HL-60 (cell line): ENCODE measurements at places on chromosomes 5 and 9.

DNA sequence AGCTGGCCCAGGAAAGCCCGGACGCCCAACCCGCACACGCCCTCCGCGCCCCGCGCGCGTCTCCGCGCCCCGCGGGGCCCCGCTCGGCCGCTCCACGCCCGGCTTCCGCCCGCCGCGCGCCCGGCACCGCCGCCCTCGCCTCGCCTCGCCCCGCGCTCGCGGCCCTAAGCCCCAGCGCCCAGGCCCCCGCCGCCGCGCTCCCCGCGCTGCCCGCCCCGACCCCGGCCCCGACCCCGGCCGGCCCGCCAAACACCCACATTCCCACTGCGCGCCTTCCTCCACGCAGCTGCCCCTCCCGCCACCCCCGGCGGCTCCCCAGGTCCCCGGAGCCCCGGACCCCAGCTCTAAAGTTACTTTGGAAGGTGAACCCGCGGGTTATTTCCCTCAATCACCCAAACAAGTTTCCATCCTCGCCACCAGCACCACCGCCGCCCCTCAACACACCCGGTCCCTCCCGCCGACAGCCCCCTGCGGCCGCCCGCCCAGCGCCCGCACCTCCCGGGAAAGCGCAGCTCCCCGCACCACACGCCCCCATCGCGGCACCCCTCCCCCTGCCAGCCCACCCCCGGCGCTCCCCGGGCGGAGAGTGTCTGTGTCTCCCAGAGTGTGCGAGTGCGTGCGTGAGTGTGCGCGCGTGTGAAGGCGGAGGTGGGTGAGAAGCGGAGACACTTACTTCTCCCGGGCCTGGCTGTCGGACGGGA lies 439 bp downstream of the SSBP2 start:
- no peak for DNase-seq

- no peak for DNase-seq
Observed at GRCh38 chr9:34446468-34446891, 11.9 kb downstream of the FAM219A start.

GRCh38 chr9:129131300-129132145 lies 20.3 kb downstream of the PTPA start:
- DNase-seq: peak; percentile 30

- DNase-seq: no peak
Observed at GRCh38 chr9:128114326-128115186, 13.0 kb downstream of the PTGES2 start.

GRCh38 chr9:129987047-129987446 lies 55.9 kb downstream of the FNBP1 start:
- DNase-seq: no peak

DNA sequence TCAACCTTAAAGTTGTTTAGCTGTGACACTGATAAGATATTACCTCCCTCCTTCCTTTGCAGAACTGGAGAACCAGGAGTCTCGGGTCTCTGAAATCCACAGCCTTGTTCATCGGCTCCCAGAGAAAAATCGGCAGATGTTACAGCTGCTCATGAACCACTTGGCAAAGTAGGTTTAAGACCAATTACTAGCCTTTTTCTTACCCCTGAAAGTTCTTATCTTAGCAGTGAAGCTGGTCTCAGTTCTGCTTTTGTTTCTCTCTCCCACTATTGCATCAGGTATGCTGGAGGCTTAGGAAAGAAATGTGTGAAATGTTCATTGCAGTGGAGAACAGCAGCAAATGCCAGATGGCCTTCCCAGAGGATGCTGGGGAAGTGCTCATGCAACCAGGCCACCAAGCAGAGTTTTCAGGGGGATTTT lies 287.4 kb downstream of the ARHGAP26 start:
- DNase-seq: peak; percentile 41

DNA sequence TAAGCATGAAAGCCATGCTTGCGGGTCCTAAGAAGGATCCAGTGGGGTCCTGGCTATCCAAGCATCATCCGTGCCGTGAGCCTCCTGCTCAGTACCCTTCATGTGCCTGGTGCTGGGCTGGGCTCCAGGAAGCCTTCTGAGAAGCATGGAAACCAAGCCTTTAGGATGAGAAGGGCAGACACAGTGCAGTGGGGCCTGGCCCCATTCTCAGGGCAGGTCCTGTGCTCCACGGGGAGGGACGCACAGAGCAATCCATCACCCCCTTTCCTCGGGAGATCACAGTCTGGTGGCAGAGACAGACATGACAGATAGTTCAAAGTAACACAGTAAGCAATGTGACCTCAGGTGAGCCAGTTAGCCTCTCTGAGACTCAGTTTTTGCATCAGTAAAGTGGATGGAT lies 76.9 kb downstream of the RGS3 start:
- no peak for DNase-seq

DNA sequence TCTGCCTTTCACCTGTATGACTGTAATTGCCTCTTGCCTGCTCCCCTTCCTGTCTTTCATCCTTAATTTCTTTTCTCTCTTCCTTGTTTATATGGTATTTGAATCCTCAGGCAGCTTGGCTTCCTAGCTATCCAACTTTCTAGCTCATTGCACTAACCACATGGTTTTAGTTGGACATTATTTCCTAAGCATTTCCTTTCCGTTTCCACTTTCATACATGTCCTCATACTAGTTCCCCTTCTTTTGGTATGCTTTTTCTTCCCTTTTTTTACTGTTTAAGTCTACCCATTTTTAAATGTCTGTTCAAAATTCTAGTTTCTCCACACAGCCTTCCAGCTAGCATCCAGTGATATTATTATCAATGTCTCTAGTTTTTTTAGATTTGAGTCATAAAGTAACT lies 6.6 kb downstream of the CWC27 start:
- peak; percentile 37 for DNase-seq

DNA sequence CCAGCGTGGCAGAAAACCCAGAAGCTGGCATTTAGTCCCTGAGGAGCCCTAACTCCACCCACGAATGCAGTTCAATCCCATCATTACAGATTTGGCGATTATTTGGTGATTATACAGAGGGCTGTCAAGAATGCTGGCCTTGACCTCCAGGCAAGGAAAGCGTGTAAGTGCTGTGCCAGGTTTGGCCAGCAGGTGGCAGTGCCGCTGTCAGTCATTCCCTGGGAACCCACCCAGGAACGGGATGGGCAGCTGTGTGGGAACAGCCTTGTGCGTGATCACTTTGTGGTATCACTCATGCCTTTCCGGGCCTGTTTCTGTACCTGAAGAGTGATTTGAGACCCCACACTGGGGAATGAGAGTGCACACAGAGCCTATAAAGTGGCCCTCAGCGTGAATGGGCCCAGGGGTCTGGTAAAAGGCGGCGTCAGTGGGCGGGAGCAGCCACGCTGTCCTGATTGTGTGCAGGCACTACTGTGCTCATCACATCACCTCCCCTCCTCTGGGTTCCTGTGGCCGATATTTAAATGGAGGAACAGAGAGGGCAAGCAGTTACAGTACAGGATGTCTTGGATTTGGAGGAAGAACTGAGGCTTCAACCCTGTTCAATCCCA lies 215.6 kb downstream of the ROR2 start:
- DNase-seq: peak; percentile 21
